ENCODE measurements at places on chromosomes 6 and 20.

GRCh38 chr6:34425498-34426410 is at the start of gene RPS10:
Gene RPS10, minus strand, starts transcription at chr6:34426069. Its CDS starts 848 bp downstream, at chr6:34425221.
- DNase-seq: peak; percentile 81

- DNase-seq: no peak
Observed at GRCh38 chr20:20472684-20473274, 104.9 kb downstream of the INSM1 start.

DNA sequence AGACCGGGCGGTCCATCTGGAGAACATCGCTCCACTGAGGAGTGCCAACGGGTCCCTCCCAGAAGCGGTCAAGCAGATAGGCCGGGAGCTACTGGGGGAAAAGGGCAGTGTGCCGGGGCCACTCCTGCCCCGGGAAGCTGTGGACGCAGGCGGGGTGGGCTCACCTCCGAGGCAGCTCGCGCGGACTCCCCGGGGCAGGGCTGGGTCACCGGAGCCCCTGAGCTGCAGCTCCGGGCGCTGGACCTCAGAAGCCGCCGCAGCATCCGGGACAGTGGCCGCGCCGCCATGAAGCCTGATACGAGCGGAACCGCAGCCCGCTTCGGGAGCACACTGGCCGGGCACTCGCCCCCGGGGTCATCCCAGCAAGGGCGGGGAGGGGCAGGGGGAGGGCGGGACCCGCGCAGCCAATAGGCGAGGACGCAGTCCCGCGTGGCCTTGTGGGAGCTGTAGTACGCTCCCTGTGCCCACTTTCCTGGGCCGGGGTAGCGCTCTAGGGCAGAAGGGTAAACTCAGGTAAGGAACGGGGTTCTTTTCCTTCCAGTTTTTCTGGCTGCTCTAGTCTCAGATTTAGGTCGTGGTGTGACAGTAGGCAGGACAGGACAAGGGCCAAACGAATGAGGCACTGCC is at the start of gene MOCS1:
Gene MOCS1 (minus strand): TSS at position 332 of the 627 bp plus-strand sequence. CDS start 45 bp downstream, at position 287.
- no peak for DNase-seq

GRCh38 chr6:93794166-93794565 is 374.8 kb upstream of the EPHA7 start:
- no peak for DNase-seq

GRCh38 chr6:13355999-13356785 is 27.9 kb upstream of the TBC1D7 start:
- no peak for DNase-seq

- DNase-seq: no peak
Observed at GRCh38 chr6:4008324-4009047, 70.5 kb downstream of the FAM217A start.

DNA sequence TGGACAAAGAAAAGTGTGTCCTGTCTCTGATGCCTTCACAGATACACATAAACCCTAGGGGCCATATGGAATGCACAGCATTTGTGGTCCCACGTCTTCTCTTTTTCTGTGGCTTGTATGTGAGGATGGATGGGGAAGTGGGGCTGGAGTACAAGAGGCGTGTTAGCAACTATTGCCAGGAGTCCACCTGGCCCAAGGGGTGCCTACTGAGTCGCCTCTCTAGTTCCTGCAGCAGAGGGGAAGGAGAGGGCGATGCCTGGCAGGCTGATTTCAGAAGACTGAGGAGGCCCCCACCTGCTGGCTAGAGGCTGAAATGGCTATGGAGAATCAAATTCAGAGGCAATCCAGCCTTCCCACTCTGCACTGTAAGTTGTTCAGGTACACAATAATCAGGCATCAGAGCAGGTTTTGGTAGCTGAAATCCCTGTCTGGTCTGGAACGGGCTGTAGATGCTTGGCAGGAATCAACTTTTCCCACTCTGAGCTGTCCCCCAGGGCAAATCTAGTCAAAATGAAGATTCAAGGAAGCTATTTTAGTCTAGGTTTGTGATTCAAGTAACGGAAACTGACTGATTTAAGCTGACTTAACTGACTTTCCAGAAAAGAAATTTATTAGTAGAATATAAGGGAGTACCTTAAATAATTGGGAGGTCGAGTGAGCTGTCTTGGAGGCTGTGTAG is 14.9 kb upstream of the PPARD start:
- peak; percentile 61 for DNase-seq

All from activated naive CD4-positive, alpha-beta T cell (primary cell).